Ecto neural progenitor cell (in vitro differentiated cells): ENCODE measurements at places on chromosomes 2 and 18.

- DNase-seq = no peak
Observed at GRCh38 chr2:182933629-182934028, 67.2 kb upstream of the FRZB start.

DNA sequence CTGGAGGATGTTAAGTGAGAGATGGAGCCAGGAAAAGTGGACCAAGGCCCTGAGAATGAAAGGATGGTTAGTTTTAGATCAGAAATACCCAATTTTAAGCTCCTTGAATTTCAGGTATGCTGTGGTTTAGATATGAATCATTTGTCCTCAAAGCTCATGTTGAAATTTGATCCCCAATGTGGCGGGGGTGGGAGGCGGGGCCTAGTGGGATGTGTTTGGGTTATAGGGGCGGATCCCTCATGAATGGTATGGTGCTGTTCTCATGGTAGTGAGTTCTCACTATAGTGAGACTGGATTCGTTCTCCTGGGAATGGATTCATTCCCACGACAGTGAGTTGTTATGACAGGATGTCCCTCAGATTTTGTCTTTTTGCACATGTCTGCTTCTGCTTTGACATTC is 11.4 kb downstream of the MYO5B start:
- DNase-seq = no peak

DNA sequence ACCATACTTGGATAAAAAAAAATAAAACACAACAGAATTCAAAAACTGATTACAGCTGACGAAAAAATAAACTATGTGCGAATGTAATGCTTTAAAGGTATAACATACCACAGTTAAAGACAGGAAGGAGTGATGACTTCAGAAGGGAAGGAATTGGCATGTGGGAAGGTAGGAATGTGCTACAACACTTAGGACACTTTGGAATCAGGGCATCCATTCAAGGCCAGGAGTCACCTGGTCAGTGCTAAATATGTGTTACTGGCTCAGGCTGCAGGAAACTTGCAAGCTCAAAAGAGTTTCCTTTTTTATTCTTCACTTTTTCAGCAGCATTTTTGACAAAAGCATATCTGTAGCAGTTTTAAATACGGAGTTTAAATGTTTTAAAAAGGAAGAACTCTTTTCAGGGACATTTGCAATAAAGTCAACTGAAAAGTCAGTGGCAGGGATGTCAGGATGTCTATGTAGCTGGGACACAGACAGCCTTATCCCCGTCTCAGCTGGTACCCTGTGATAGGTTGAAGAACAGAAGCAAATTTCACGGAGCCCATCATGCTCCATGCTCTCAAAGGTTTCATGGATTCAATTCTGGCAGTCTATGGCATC is 138.0 kb upstream of the KLHL14 start:
- no peak for DNase-seq

- no peak for DNase-seq
Observed at GRCh38 chr18:42392416-42392815, 437.4 kb downstream of the PIK3C3 start.

GRCh38 chr18:9362869-9363268 is 28.3 kb downstream of the TWSG1 start:
- no peak for DNase-seq

GRCh38 chr2:64610316-64610855 is 43.3 kb downstream of the SERTAD2 start:
- DNase-seq = no peak

GRCh38 chr2:128477026-128477820 is 158.6 kb upstream of the HS6ST1 start:
- peak; percentile 30 for DNase-seq

GRCh38 chr2:54577944-54578647 is 122.0 kb downstream of the SPTBN1 start:
- no peak for DNase-seq

DNA sequence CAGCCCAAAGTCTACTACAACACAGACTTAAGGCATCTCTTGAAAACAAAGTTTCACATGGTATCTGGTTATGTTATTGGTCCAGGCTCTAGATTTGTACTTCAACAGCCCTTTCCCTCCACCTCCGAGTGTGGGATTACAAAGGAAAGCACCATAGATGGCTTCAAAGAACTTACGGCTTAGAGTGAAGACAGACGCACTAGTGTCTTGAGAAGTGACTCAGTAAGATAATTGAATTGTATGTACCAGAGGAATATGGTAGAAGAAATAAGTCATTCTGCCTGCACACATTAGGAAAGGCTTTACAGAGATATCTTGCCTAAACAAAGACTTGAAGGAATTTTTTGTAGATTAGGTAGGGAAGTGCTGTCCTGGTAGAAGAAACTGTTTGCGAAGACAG is 392.3 kb upstream of the TNP1 start:
- no peak for DNase-seq

- DNase-seq = no peak
Observed at GRCh38 chr2:121492409-121492808, 38.3 kb upstream of the RNU4ATAC start.

DNA sequence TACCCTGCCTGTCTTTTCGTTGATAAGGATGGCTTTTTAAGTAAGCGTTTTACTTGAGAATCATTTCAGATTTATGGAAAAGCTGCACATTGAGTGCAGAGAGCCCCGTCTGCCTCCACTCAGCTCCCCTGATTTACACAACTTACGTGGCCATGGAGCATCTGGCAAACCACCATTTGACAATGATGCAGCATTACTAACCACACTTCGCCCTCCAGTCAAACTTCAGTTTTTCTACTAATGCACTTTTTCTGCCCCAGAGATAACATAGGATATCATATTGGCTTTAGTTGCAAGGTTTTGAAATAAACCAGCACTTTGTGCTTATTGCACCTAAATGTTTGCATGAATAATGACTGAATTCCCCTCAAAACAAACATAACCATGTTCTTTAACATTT is 165.1 kb upstream of the TPO start:
- DNase-seq = no peak

- no peak for DNase-seq
Observed at GRCh38 chr18:23542461-23542860, 39.1 kb downstream of the RMC1 start.

GRCh38 chr2:80323610-80324009 is 19.1 kb upstream of the LRRTM1 start:
- no peak for DNase-seq

DNA sequence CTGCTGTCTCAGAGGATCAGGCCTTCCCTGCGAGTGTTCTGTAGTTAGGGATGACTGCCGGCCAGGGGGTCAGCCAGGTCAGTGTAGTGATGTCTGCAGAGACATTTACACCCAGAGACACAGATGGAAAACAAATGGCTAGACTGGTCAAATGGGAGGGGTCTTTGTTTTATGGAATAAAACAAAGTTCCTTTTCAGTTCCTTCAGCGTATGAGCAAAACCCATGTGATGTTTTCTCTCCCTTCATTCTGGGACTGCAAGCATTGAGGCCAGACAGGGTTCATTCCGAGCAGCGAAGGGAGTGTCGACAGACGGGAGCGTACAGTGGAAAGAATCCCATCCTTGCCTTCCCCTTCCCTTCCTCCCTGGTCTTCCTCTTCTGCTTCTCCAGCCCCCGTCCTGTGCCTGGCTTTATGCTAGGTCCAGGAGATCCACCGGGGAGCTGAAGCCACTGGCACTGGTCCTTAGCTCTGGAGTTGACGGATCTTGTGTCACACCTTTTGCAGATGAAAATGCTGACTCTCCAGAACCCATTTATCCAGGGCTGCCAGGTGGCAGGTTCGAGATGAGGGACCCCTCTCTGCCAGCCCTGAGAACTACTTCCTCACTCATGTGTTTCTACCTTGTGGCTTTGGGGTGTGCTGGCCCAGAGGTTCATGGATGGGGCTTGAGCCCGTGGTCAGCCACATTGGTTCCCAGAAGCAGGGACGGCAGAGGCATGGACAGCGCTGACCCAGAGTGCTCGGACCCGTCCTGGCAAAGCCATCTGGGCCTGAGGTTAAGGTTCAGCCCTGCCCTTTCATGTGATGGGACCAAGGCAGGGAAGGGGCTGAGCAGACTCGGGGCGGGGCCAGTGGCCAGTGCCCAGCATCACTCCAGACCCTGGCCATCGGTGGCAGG is 24.2 kb downstream of the ITGB1BP1 start:
- DNase-seq = no peak

- DNase-seq = no peak
Observed at GRCh38 chr2:163698857-163699256, 37.0 kb downstream of the FIGN start.

DNA sequence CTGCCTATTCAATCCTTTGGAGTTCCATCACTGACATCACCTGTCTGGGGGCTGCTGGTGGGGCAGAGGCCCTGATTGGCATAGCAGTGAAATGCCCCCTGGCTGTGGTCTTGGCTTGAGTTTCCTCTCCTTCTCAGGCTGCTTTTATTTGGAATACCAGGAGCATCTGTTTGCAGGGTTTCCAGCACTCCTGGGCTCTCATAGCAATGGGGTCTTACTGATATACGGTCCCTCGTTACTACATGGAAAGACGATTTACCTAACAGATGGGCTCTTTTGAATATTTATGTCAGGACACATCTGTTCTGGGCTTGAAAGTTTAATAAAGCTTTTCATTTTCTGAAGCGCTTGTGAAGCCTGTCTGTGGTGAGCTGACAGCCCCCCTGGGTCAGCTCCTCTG is 230.3 kb downstream of the SLC4A3 start:
- DNase-seq = no peak

DNA sequence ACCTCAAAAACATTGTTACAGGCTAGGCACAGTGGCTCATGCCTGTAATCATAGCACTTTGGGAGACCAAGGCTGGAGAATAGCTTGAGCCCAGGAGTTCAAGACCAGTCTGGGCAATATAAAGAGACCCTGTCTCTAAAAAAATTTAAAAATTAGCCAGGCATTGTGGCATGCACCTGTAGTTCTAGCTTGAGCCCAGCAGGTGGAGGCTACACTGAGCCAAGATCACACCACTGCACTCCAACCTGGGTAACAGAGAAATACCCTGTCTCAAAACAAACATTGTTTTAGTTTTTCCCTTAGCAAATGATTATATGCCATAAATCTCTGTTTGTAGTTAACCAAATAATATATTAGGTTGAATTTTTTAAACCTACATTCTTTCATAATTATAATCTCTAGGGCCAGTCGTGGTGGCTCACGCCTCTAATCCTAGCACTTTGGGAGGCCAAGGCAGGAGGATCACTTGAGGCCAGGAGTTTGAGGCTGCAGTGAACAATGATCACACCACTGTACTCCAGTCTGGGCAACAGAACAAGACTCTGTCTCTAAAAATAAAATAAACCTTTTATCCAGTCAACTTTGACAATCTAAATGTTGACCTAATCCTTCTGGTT is 13.3 kb upstream of the CYP20A1 start:
- DNase-seq = no peak

- no peak for DNase-seq
Observed at GRCh38 chr2:70902067-70902442, 33.6 kb upstream of the ATP6V1B1 start.

GRCh38 chr18:10530852-10531251 is 5.0 kb downstream of the NAPG start:
- DNase-seq = no peak

GRCh38 chr2:190678444-190679162 is 29.7 kb downstream of the NAB1 start:
- no peak for DNase-seq

DNA sequence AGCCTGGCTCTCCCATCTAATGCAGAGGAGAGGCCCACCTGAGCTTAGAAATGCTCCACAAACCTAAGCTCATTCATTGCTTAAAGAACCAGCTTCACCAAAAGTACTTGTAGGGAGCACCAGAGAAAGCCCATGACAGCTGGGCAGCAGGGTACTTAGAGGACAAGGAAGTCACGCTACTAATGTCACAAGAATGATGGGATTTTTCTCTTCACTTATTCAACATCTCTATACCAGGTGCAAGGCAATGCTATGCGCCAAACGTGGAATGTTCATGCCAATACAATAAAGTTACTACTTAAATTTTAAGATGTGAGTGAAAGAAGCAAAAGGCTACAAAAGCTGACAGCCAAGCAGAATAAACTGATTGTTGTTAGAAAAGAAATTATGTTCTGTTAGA is 36.0 kb downstream of the LONRF2 start:
- DNase-seq = no peak

DNA sequence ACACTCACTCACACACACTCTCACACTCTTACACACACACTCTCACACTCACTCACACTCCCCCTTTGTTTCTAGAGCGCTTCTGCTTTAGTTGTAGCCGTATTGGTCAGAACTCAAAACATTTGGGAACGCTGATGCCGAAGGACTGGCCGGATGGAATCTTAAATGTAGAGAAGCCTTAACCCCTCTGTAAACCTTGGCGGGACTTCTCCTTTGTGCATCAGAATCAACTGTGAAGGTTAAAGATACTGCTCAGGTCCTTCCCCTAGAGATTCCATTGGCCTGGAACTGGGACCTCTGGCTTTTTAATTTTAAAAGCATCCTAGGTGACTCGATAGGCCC is 18.3 kb downstream of the SH3BP4 start:
- no peak for DNase-seq

DNA sequence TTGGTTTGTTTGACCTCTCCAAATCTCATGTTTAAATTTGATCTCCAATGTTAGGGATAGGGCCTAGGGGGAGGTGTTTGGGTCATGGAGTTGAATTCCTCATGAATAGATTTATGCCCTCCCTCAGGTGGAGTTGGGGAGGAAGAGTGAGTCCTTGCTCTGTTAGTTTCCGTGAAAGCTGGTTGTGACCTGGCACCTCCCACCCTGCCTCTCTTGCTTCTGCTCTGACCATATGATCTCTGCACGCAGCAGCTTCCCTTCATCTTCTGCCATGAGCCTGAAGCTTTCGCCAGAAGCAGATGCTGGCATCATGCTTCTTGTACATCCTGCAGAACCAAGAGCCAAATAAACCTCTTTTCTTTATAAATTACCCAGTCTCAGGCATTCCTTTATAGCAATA is 231.6 kb upstream of the ERBB4 start:
- no peak for DNase-seq

DNA sequence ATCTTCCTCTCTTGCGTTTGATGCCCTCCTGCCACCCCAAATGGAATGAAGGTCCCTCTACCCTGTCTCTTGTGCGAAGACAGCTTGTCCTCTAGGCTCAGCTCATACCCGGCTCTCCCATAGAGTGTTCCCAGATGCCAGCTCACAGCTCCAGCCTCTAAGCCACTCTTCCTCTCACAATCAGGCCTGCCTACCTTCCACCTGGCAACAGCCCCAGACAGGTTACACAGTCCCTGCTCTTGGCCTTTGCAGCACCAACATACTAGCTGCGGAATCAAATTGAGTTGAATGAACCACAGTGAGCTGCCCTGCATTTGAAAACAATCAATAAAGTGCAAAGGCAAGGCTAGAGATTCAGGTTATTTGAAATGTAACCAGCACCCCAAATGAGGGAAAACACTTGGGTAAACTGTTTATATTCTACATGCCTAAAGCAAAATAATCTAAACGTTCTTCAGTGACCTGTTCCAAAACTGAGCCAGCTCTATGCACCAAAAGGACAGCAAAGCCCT is 105.1 kb downstream of the COL4A4 start:
- no peak for DNase-seq
